ENCODE measurements at places on chromosomes 13 and 19.

- no peak for DNase-seq
These were observed 117.4 kb upstream of the FNDC3A start for GRCh38 chr13:48858122-48858902.

DNA sequence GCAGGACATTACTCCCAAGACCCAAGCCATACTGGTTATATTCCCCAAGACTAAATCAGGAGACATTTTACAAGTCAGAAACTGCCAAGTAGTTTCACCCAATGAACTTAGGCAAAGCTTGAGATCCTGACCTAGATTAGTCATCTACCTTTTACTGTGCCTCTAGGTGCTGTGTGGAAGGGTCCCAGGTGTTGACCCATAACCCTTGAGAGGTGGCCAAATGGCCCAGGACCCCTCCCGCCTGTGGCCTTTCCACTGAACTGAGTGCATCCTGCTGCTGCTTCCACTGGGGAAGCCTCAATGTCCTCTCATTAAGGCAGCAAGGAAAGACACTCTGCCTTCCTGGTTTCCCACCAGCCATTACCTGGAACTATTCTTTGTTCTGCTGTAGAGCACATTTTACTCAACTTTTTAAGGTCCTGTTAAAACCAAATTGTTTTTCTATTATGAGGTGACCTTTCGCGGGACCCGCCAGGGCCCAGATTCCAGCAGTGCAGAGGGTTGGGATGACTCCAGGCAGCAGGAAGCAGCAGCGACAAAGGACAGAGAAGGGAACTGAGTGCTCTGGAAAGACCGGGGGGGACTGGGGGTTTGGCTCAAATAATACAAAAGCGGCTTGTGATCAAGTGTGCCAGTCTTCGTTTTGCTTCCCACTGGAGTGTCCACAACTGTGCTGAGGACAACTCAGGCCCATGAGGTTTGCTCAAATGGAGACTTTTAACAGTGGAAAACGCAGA, 27.1 kb downstream of the ANKRD10 start:
- no peak for DNase-seq

- no peak for DNase-seq
These were observed 73.1 kb downstream of the TNFSF13B start for GRCh38 chr13:108342369-108343289.

DNA sequence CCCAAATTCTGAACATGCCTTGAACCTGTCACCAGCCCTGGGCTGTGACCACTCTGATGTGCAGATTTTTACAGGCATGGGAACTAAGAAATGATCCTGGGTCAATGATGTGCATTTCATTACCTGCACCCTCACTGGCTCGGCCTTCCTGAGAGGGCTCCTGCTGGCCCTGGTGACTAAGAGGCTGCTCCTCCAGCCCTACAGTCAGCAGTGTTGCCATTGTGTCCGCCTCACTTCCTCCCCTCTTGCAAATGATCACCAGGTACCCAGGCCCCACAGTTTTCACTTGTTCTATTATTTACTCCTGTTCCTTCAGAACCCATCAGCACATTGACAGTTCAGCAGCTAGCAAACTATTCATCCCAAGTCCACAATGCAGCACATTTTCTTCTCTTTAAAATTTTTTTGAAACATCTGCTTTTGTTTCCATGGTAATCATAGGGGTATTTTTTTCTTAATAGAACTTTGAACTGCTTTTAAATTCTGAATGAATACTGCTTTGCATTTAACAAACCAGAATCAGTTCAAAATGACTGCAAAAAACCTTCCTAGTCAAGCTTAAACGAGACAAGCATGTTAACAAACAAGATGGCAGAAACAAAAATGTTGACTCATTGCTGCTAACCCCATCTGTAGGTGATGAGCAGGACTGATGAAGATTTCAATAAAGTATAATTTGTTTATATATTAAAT, 29.3 kb downstream of the STARD13 start:
- no peak for DNase-seq

DNA sequence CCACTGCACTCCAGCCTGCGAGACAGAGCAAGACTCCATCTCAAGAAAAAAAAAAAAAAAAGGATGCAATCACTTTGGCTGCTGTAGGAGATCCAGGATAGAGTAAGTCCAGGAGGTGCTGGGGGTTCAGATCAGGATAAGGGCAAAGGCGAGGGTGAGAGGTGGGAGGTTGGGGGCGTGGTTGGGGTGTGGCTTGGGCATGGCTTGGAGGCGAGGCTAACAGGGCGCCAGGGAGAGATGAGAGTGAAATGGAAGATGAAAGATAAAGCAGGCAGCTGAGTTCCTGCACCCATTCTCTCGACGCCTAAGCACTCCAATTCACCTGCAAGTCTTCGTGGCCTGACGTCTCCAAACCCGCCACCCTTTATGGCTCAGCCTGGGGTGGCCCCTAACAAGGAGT, 25.0 kb upstream of the ZNRF4 start:
- no peak for DNase-seq

DNA sequence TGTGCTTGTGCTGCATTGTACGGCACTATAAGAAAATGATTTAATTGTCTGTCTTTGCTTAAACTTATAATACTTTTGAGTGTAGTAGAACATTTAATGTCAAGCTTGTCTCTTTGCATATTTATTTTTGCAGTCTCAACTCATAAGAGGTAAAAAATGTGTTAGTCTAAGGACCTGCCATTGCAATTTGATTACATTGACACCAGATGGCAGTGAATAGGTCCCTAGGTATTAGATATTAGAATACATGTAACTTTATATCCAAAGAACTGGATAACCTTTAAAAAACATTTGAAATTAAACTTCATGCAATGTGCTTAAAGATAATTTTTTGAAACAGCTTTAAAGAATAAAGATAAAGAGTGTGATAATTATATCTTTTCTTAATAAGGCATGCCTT, 1421.3 kb downstream of the OLFM4 start:
- DNase-seq, result no peak

- no peak for DNase-seq
These were observed 1.3 kb downstream of the GNA15 start for GRCh38 chr19:3137119-3137518.

GRCh38 chr19:58554494-58555368, at the start of gene CHMP2A:
TSS of gene CHMP2A (minus strand) at chr19:58555105. CDS start at chr19:58554212, 893 bp downstream.
- no peak for DNase-seq

DNA sequence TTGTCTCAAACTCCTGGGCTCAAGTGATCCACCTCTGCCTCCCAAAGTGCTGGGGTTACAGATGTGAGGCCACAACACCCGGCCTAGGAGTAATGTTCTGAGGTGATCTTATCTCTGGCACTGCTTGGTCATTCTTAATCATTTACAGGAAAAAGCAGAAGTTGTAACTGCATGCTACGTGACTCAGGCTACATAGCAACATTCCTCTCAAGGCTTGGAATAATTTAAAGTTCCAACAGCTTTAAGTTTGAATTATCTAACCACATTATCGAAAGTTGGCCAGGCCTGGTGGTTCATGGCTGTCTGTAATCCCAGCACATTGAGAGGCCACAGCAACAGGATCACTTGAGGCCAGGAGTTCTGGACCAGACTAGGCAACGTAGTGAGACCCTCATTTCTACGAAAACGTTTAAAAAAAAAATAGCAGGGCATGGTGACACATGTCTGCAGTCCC, 3.9 kb upstream of the B9D2 start:
- DNase-seq, result no peak

GRCh38 chr19:40928850-40929249, 46.8 kb upstream of the CYP2A7 start:
- DNase-seq, result no peak

DNA sequence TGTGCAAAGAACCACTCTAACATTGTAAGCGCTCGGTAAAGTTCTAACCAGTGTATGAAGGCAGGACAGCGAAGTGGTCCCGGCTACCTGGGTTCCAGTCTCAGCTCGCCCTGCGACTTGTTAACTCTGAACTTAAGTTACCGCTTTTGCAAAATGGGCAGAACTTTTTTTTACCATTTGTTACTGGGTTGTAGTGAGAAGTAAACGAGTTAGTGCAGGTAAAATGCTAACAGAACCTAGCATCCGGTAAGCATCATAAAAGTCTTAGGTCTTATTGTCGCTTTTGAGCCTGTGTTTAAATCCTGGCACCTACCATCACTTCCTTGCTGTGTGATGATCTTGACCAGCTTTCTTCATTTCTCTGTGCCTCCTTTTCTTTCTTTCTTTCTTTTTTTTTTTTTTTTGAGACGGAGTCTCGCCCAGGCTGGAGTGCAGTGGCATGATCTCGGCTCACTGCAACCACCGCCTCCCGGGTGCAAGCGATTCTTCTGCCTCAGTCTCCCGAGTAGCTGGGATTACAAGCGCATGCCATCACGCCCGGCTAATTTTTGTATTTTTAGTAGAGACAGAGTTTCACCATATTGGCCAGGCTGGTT, 734 bp upstream of the TRMT1 start:
- DNase-seq, result no peak

- no peak for DNase-seq
These were observed 432.2 kb downstream of the OLFM4 start for GRCh38 chr13:53460796-53461195.

DNA sequence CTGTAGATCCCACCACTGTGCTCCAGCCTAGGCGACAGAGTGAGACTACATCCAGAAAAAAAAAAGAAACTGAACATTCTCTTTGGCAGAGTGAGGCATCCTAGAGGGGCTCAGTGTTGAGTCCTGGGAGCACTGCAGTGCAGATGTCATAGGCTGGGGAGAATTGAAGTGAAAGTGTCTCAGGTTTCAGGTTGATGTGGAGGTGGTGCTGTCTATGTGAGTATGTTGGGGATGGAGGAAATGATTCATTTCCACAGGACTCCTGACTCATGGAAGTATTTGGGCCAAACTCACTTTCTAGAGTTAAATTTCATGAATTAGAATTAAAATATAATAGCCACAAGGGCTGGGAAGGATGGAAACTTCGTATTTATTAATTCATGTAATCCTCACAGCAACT, 134.4 kb upstream of the TSC22D1 start:
- no peak for DNase-seq

Data from NCI-H2029 treated with DMSO at 0.1 percent for 48 hours (cell line).